ENCODE measurements at places on chromosomes 7 and 10. TPM values are rescaled to one million over a fixed set of nuclear protein-coding genes. Genes with fewer than 3 reads are reported as not detected.

Gene ATG9B
- 2.3 TPM for total RNA-seq

Gene ST7
- total RNA-seq, result 18.0 TPM

Gene FAM24A
- not detected for total RNA-seq

Gene ANKRD26
- 8.8 TPM for total RNA-seq

Gene OTUD1
- total RNA-seq, result 6.6 TPM

Gene ERVW-1
- not detected for total RNA-seq

Gene ADAP1
- total RNA-seq, result 5.8 TPM

Gene SFRP4
- total RNA-seq, result not detected

Gene CD36
- 0.60 TPM for total RNA-seq

Gene TMEM178B
- 15.8 TPM for total RNA-seq

Gene WASL
- 37.1 TPM for total RNA-seq

Gene AKR1C1
- total RNA-seq, result 2.3 TPM

Gene STMP1
- total RNA-seq, result 36.9 TPM

Gene ZNF25
- 1.3 TPM for total RNA-seq

Gene SPDYE6
- total RNA-seq, result not detected

Gene PRSS37
- total RNA-seq, result not detected

Gene ORC5
- 19.6 TPM for total RNA-seq

Gene FAM25C
- not detected for total RNA-seq

Gene MKRN1
- total RNA-seq, result 99.6 TPM

All from H1 (cell line).